ENCODE measurements at places on chromosomes 16 and 17.

DNA sequence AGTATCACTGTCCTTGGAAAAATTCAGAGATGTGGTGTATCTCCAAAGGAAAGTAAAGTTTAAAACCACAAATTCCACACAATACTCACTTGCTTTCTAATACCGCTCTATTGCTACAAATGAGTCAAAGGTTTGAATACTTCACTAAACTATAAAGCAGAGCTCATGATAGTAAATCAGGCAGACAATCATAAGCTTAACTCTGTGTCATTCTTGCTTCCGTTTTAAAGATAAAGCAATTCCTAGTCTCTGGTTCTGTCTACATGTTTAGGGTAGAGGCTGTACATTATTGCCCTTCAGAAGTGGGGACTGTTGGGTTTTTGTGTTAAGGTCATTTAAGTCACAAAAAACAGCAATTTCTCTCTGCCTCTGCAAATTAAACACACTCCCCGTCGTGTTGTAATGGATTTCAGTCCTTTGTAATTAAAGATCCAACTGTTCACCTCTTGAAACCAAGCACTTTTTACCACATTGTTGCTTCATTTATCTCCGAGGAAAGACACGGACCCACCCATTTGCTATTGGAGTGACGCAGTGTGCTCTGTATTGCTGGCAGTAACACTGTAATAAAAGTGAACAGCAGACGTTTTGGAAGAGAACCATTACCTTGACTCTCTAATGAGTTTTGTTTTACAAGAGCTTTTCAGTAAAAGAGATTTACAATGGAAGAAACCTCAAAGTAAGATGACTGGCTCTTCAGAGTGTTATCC lies 83.1 kb upstream of the CNTNAP4 start:
- DNase-seq, result no peak

GRCh38 chr16:890217-890616 lies 80.6 kb downstream of the LMF1 start:
- no peak for DNase-seq

GRCh38 chr17:78672871-78673371 lies 95.7 kb upstream of the DNAH17 start:
- no peak for DNase-seq

- DNase-seq, result no peak
These were observed 9.9 kb upstream of the SMIM36 start for GRCh38 chr17:55521186-55521585.

- DNase-seq, result no peak
These were observed 22.5 kb upstream of the C16orf78 start for GRCh38 chr16:49351096-49351487.

DNA sequence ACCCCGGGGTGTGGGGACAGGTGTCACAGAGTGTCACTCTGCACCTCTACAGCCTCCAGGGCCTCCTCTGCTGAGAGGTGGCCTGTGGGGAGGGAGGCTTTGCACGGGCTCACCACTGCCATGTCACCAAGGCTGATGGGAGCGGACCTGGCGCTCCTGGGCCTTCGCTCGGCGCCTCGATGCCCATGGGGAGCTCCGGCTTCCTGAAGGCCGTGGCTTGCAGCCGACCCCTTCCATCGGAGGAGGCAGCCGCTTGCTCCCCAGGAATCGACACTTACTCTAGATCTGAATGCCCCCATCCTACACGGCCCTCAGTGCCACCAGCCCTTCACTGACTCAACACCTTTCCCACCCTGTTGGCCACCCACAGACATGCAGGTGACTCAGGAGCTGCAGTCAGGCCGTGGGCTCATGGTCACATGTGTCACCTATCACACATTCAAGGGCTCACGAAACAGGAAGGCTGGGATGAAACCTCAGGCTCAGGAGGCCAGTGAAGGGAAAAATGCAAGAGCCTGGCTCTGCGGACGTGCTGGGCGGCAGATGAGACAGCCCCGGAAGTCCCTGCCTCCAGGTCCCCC lies 11.9 kb downstream of the LGALS3BP start:
- no peak for DNase-seq

DNA sequence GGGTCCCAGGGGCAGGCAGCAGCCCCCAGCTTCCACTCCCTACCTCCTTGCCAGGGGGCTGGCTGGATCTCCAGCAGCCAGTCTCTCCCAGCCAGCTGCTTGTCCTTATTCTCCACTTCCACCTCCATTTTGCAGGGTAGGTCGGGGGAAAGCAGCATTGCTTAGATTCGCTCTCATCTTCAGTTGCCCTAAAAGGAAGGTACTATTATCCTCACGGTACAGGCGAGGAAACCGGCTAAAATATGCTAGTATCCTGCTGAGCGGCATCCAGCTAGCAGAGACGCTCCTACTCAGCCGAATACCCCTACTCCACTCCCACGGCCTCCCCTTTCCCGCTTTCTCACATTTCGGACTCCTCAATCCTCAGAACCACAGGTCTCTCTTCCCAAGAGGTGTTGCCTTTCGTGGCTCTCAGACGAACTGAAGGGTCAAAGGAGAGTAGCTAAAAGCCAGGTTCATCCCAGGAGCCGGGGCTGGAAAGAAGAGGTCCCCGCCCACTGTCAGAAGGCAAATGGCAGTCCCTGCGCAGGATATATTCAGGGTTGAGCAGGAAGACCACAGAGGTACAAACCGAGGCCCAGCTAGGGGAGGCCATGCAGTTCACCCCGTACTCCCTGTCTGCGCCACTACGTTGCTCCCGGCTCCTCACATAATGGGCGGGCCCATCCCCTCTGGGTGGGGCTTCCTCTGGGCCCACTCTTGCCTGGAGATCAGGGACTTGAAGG lies 1.7 kb upstream of the RAB11FIP4 start:
- no peak for DNase-seq

DNA sequence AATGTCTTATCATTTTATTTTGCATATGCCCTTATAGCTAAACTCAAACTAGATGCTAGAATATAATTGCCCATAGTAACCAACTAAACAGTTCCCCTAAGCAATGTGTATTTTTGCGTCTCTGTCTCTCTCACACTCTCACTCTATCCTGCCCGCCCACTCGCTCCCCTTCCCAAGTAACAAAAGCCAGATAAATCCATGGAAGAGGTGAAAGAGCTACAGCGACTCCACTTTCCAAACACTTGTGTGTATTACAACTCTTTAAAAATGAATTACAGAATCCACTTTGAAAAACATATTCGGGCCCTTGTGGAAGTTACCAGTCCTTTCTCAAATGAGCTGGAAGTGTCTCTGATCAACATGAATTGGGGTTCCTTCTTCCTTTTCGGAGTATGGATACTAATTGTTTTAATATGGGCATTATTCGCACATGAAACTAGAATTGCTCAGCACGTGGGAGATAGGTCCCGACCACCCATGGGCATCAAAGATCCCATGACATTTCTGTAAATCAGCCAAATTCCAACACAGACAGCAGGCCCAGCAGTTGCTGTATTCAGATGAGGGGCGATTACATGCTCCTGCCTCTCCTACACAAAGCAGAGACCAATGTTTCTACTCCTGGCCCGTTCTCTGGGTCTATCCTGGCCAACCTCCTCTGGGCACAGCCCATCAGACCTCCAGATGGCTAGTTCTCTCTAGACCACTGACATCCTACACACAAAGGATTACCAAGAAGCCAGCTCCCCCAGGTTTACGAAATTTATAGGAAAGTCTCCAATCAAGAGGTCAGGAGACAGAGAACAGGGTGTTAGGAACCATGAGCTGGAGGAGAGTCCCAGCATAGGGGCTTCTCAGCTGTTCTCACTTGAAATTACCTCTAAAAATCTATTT lies 121.5 kb downstream of the ZFHX3 start:
- no peak for DNase-seq

DNA sequence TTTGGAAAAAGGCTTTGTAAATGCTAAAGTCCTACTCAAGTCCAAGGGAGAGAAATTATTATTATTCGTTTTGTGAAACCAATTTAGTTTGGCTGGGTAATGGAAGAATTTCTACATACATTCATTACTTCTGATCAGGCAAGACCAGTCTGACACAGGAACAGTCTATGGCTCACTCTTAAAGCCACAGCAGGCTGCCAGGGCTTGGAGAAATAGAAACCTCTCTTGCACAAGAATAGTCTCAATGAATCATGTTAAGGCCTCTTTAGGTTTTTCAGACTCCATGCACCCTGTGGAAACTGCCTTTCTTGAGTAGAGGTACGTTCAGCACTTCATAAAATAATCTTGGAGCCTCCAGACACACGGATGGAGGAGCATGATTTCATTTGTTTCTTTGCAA lies 167.7 kb downstream of the IRX3 start:
- DNase-seq, result no peak

DNA sequence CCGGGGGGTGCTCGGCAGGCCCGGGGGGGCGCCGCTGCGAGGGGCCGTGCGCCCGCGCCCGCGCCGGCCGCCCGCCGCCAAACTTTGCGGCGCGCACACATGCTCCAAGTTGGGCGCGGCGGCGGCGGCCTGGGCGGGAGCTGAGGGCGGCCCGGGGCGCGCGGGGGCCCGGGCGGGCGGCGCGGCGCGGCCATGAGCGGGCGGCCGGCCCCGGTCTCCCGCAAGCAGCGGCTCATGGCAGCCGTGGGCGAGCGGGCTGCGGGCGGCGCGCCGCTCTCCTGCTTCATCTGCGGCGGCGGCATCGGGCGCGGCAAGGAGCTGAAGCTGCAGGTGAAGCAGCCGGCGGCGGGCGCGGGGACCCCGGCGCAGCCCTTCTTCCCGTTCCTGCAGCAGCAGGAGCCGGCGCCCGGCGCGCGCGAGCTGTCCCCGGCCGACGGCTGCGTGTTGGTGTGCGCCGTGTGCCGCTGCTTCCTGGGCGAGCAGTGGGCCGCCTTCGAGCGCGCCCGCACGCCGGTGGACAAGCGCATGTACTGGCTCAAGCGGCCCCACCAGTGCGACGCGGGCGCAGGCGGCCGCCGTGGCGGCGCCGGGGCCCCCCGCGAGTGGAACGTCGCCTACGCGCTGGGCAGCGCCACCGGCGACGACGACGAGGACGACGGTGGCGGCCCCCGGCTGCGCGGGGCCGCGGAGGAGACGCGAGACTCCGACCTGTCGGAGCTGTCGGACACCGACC lies 57.2 kb upstream of the CIBAR2 start:
- no peak for DNase-seq

GRCh38 chr17:1548032-1548431 lies 14.6 kb downstream of the PITPNA start:
- no peak for DNase-seq

GRCh38 chr17:17364338-17364667 lies 61.1 kb downstream of the NT5M start:
- no peak for DNase-seq

GRCh38 chr17:2906901-2907300 lies 110.7 kb downstream of the RAP1GAP2 start:
- peak; percentile 25 for DNase-seq

GRCh38 chr16:2054543-2055245 lies 6.9 kb downstream of the TSC2 start:
- no peak for DNase-seq

- peak; percentile 81 for DNase-seq
These were observed 9.2 kb upstream of the CCL22 start for GRCh38 chr16:57349212-57350031.

- no peak for DNase-seq
These were observed 3.0 kb upstream of the AIPL1 start for GRCh38 chr17:6437956-6438355.

GRCh38 chr17:15342460-15342859 lies 1.1 kb upstream of the TEKT3 start:
- DNase-seq, result no peak

DNA sequence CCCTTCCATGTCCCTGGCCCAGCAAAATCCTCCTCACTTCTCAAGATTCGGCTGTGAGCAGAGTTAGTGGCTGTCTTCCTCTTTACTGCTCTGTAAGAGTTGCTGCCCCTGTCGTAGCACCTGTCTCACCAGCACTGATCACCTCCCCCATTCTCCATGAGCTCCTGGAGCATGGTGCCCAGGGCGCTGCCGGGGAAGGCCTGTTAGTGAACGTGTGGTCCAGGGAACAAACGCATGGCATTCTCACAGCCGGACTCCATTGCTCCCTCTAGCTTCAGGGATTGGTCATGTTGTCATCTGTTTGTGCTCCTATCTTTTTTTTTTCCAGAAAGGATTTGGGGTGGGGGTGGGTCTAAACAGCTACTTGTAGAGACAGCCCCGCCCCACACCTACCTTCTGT lies 141.2 kb downstream of the CMIP start:
- DNase-seq, result no peak

DNA sequence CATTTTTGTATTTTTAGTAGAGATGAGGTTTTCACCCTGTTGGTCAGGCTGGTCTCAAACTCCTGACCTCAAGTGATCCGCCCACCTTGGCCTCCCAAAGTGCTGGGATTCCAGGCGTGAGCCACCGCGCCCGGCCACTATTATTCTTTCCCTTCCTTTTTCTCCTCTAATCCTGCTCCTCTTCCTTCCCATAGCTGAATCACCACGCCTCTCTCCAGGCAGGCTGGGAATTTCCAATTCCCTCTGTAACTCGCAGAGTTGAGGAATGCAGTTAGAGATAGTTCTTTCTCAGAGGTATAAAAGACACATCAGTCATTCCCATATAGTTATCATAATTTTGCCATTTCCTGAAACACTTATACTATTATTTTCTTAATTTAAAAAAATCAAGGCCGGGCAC lies 11.2 kb downstream of the METTL16 start:
- no peak for DNase-seq

DNA sequence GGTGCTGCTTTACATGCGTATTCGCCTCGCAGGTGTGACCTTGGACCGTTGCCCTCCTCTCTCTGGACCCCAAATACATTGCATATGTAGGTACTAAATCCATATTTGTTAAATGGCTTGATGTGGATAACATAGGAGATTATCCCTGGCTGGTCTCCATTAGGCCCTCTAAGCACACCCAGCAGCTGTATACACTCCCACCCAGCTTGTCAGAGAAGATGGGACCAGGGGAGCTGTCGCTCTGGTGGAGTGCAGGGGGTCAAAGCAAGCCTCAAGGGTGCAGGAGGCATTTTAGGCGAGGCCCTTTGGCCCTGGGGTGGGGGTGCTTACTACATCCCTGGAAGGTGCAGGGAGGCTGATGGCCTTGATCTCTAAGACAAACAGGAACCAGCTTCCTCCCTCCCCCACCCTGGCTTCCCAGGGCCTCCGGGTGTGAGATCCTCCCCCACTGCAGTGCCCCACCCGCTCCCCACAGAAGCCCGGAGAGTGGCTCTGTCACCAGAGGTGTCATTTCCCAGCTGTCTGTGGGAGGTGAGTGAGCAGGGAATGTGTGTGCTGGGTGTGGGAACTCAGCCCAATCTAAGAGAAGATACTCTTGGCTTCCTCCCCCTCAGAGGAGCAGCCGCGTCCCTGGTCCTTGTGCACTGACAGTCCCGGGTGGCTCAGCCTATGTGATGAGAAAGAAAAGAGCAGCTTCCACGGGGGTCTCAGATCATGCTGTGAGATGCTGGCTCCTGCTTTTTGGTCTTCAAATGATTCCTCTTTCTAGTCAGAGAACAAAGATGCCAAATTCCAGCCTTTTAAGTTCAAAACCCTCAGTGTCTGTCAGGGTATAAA lies 1.4 kb upstream of the VAMP2 start:
- DNase-seq, result no peak

DNA sequence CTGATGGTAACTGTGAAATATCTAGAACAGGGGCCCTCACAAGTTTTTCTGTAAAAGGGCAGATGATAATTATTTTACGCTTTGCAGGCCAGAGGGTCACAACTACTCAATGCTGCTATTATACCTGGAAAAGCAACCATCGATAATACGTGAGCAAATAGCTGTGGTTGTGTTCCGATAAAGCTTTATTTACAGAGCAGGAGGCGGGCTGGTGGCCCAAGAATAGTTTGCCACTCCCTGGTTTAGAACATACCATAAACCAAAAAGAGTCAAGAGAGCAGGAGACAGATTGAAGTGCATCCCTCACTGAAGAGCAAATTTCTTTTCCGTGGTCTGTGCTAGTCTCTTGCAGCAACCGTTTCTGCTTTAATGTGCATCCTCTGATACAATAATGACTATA lies 77.9 kb upstream of the DYNLRB2 start:
- DNase-seq, result no peak

Data from NAMALWA (cell line).